Stimulated activated CD4-positive, alpha-beta T cell treated with anti-CD3 and anti-CD28 coated beads, Interleukin-1b, Interleukin-23, amount 100 ng/mL, for 1 hour (primary cell): ENCODE measurements at places on chromosomes 4 and X.
A peak's percentile ranks its signal among the peaks of the same experiment; 100 is the strongest.

DNA sequence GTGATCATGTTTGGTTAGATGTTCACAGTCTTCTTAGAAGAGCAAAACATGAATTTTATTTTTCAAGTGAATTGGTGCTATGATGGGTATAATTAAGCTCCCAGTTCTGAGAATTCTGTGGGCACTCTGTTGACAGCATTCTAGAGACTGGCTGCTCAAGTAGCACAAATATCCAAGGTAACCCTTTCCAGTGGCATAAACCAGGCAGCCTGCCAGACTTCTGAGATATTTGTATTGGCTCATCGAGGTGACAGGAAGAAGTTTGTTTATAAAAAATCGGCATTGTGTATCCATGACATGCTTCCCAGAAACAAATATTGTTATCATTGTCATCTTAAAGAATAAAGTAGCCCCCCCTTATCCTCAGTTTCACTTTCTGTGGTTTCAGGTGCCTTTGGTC lies 28.3 kb downstream of the LANCL3 start:
- no peak for DNase-seq

DNA sequence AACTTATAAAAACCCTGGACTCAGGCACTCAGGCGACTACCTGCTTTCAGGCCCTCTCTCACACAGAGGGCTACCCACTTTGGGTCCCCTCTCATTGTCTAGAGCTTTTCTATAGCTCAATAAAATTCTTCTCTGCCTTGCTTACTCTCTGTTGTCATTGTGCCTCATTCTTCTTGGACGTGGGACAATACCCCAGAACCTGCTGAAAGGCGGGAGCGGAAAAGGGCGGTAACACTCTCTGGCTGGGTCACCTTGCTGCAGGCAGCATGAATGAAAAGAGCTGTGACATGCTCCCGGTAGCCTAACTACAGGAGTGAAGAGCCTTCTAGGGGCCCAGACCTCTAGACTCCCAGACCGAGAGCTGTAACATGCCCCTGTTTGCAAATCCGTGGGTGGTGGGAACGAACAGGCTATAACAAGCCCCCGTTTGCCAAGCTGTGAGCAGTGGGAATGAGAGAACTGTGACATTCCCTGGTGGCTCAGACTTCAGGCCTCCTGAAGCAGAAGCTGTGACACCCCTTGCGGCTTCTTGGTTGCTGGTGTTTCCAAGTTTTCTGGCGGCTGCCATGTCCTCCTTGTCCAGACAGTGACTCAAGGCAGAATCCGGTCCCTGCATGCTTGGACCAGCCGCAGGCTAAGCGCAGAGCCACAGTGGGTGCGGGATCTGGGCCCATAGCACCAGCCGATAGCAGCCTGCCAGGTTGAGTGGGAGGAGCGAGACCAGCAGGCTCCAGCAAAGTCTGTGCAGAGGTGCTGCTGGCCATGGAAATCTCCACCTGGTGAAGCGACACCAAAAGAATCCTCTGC lies 684.6 kb downstream of the ARAP2 start:
- DNase-seq: no peak

DNA sequence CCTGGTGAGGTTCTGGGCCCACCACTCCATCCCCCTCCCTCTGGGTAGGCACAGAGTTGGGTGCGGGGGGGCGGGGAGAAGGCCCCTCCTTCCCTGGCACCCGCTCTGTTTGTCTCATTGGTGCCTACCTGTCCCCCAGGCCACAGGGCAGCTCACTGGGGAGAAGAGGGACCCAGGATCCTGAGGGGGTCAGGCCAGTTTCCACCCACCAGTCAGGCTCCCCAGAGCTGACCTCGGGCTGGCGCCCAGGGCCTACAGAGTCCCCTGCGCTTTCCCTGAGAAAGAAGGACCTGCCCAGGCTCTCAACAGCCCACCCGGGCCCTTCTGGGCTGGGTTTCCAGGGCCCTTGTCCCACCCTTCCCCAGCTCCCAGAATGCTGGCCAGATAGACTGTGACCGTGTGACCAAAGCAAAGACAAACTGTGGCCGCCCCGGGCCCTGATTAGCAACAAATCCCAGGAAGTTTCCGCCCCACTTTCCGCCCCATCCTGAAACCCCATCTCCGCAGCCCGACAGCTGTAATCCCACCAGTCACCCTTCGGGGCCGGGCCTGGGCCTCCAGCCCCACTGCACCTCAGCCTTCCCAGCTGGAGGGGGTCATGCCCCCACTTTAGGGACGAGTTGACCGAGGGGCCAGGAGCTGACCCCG lies 33.8 kb upstream of the FGFR3 start:
- DNase-seq: no peak

- no peak for DNase-seq
Measured at GRCh38 chr4:138560448-138560847, 318.3 kb upstream of the SLC7A11 start.

GRCh38 chr4:156999175-156999517 lies 27.5 kb upstream of the PDGFC start:
- DNase-seq: no peak

DNA sequence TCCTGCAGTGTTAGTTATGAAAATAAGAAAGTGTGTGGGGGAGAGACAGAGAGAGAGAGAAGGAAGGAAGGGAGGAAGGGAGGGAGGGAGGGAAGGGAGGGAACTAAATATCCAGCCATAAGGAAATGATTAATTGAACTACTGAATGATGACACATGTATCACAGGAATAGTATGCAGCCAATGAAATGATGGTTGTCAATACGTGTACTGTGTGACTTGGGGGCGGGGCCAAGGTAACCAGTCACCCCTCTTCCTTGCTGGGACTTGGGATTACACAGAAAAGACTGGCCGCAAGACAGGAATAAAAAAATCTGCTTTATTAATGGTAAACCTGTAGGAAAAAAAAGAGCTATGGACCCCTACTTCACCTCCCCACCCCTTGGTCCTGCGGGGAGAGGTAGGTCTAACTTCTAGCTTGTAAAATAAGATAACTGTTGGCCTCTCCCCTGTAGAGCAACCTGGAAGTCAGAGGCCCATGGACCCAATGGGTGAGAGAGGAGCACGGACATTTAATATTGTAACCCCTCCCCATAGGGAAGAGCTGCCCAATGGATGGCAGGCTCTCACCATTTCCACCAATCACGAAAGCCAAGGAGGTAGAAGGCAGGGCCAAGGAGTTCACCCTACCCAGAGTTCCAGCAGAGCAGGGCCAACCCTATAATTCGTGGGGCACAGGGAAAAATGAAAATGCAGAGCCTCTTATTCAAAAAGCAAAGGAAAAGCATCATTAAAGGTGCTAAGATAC lies 7.4 kb downstream of the PPP2R2C start:
- no peak for DNase-seq

DNA sequence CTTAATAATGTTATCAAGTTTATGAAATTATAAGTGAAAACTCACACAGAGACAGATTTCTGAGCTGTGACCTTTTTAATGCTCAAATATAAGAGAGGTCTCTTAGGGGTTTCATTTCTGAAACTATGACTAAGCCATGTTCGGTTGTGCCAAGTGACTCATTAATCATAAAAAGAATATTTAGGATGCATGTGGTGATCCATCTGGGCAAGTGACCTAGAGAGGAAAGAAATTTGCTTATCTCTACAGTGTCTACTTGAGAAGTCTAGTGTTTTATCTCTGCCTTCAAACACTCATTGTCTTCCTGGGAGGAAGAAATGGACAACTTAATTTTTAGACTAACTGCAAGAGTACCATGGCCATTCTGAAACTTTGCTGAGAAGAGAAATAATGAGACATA lies 545.3 kb upstream of the GRID2 start:
- no peak for DNase-seq

- peak; percentile 7 for DNase-seq
Measured at GRCh38 chr4:163681208-163681821, 186.8 kb downstream of the TMA16 start.

DNA sequence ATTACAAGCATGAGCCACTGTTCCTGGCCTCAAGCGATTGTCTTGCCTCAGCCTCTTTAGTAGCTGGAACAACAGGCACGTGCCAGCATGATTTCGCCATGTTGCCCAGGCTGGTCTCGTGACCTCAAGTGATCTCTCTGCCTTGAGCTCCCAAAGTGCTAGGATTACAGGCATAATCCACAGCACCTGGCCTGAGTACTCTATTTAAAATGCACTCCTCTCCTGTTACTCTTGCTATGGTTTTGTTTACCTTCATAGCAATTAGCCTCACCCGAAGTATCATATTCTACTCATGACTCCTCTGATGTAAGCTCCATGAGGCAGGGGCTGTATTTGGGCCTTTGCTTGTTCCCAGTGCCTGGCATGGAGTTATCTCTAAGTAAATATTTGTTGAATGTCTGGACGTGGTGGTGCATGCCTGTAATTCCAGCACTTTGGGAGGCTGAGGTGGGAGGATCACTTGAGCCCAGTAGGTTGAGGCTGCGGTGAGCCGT lies 92.5 kb upstream of the SLC34A2 start:
- no peak for DNase-seq

- DNase-seq: no peak
Measured at GRCh38 chr4:144634978-144635747, 10.8 kb upstream of the HHIP start.

DNA sequence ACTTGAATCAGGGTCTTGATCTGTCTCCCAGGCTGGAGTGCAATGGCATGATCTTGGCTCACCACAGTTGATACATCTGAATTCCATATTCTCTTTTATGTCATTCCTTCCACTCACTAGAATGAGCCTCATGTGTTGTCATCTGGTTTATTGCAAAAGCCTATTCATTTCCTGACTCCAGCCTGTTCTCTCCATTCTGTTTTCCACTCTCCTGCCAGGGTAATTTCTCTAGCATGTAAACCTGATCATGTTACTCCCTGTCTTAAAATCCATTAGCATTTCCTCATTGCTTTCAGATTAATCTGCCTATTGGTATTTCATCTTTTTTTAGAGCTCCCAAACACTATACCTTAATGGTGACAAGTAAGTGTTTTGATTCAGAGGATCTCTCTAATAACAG lies 4.3 kb upstream of the DDX60L start:
- DNase-seq: no peak

DNA sequence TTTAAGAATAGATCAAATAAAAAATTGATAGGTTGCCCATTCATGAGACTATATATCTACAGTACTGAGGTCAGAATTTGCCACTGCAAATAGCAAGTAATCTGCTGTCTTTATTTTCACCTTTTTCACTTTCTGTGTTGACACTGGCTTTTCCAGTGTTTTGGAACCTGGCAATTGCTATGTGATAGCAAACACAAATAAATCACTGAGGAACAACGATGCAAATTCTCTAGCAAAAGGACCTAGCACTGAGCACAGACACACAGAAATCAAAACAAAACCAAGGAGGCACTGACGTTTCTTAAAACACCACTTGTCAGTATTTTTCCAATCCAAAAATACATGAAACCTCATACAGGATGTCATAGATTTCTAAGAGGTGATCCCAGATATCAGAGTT lies 210.7 kb downstream of the DHX15 start:
- DNase-seq: no peak

DNA sequence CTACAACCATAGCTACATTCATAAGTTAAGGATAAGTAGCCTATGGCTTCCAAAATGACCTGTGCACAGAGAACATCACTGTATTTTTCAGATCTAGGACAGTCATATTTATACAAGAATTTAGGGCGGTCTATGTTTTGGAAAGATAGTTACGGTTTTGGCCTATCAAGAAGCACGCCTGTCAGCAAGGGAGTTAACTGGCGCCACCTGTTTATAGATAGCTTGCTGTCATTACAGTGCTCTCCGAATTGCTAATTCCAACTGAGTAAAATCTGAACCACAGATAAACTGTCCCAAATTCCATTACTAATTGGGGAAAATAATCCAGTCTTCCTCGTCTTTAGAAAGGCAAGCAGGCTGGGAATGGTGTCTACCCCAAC lies 646 bp downstream of the ABCB7 start:
- no peak for DNase-seq

DNA sequence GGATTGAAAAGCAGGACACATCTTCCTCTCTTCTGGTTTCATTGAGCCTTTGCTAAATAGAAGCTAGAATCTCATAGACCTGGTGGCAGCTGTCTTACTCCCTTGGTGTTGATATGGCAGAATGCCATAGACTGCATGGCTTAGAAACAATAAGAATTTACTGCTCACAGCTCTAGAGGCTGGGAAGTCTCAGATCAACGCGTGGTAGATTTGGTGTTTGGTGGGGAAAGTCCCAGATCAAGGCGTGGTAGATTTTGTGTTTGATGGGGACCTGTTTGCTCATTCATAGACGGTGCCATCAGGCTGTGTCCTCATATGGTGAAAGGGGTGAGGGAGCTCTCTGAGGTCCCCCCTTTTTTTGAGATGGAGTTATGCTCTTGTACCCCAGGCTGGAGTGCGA lies 57.6 kb upstream of the PPP2R3B start:
- no peak for DNase-seq

DNA sequence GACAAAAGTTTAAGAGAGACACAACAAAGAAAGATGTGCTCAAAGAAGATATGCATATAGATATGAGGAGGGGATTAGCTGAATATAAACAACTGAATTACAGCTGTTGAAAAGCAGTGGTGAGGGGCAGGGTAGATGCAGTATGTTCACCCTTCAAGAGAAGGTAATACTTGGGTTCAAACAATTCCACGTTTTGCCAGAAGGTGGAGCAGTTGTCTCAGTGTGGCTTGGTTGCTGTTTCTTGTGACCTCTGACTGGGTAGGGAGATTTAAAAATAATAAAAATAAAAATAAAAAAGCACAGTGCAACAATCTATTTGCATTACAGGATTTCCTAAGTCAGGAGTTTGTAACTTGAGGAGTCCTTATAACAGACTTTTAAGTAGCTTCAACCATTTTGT lies 23.3 kb downstream of the PHOX2B start:
- no peak for DNase-seq

GRCh38 chrX:21839334-21840192 lies at the start of gene MBTPS2:
TSS of gene MBTPS2 (plus strand) at chrX:21839617. CDS start at chrX:21839735, 118 bp downstream.
- peak; percentile 60 for DNase-seq

DNA sequence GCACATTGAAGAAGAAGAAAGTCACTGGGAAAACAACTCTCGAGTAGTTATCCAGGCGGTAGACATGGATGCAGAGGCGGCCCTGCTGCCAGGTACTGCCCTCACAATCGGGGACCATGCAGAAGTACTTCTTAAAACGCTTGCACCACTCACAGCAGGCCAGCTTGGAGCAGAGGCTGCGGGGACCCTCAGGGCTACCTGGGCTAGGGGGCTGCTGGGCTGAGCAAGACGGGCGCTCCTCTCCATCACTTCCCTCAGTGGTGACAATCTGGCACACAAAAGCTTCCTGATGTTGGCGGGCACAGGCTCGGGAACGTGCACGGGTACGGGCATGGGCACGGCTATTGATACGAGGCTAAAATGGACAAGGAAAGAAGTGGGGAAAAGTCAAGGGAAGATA lies 19.7 kb downstream of the GABRE start:
- no peak for DNase-seq

GRCh38 chrX:40314070-40314469 lies 216.3 kb upstream of the BCOR start:
- no peak for DNase-seq
